ENCODE measurements at places on chromosomes 7 and 10.

GRCh38 chr10:103761075-103761920, 94.1 kb downstream of the SH3PXD2A start:
- no peak for DNase-seq

DNA sequence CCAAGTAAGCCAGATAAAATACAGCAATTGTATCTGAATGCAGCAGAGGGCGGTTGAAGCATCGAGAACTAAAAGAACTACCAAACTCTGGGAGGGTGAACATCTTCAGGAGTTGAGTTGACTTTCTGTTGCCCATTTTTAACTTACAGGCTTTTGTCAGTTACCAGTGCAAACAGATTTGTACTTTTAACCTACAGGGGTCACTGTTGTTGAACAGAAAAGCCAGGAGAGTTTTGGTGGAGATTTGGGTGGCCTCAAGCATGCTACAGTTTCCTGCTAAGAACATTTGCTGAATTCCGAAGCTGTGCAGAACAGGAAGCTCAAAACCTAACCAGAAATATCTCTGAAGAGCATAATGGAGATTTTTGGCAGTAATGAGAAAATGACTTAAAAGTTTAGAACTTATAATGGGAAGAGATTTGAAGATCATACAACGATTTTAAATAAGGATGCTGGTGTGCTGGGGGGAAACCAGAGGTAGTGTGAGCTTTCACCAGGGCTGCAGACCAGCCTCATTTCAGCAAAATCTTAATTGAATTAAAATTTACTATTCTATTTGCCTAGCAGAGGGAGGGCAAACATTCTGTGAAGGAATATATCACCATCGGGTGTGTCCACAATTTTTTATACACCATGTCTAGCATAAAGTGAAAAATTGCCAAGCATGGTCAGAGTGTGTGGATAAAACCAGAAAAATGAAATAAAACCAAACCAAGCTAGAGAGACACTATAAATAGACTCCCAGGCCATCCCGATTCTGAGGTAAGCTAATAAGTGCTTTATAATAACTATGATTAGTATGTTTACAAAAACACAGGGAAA, 208.6 kb upstream of the CCDC6 start:
- DNase-seq = no peak

GRCh38 chr10:43395571-43396060, 13.4 kb downstream of the HNRNPF start:
- DNase-seq = no peak

DNA sequence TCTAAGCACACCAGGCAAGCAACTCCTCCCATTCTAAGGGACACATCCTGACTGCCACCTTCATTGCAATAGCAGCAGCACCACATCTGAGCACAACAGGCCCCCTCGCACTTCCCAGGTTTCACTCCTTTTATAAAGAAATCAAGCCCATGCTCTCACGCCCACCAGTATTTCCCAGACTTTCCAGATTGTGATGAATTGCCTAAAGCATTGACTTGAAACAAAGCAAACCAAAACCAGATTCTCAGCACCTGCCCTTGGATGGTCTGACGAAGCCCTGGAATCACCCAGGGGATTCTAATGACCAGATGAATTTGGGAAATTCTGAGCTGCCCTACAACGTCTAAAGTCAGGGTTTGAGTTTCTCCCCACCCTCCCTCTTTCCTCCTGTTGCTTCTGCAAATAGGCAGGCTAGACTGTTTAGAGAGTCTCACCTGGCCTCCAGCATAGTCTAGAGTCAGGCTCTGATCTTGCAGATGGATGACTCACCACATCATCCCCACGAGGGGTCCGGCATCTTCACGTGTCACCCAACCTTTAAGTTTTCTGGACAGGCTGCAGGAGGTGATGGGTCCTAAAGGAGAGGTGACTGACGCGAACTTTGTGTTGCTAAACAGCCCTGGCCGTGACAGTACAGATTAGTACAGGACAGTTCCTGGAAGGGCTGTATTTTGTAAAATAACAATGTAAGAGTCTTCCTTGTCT, 198.0 kb downstream of the SKIDA1 start:
- DNase-seq = no peak

- DNase-seq = no peak
These were observed 19.3 kb downstream of the UNCX start for GRCh38 chr7:1251796-1252539.

DNA sequence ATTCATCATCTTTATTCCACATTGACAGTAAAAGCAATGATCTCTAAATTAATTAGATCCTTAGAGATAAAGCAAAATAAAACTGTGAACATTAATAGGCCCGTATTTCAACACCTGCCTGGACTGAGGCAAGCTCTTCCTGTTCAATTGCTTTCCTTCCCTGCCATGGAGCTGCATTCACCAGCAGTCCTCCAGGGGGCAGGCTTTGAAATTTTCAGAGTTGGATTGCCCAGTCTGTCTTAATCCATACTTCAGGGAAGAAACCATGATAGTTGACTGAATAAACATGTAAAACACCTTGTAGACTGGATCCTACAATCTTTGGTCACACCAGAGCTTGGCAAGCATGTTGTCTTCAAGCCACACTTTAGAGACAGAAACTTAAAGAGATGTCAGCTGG, 936.6 kb downstream of the NRG3 start:
- DNase-seq = no peak

- DNase-seq = no peak
These were observed 56.6 kb downstream of the ELMO1 start for GRCh38 chr7:37391791-37392672.

- no peak for DNase-seq
These were observed 26.0 kb downstream of the LRRC18 start for GRCh38 chr10:48913674-48914073.

GRCh38 chr10:30534465-30535144, 94.9 kb downstream of the LYZL2 start:
- peak; percentile 56 for DNase-seq

DNA sequence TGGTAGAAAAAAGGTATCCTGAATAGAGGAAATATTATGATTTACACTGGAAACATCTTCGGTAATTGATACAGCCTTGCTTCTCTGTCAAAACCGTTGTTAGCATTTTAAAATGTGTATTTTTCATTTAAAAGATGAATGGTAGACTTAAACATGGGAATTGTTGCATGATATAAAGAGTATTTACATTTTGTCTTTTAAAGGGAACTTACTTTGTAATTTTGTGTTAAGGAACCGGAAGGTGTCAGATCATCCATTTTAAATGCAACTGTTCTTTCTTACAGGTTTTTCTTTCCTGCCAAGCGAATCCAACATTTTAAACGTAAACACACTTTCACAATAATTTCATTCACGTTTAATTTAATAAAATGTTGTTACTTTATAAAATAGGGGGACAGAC, 1.8 kb upstream of the IGF2BP3 start:
- DNase-seq = no peak

GRCh38 chr7:24604630-24605029, 31.4 kb downstream of the PALS2 start:
- DNase-seq = no peak

- peak; percentile 14 for DNase-seq
These were observed 15.1 kb downstream of the LSMEM1 start for GRCh38 chr7:112495810-112496462.

GRCh38 chr10:70324951-70325781, 41.4 kb upstream of the NPFFR1 start:
- no peak for DNase-seq
